ENCODE measurements at places on chromosomes 13 and 19.
A peak's percentile ranks its signal among the peaks of the same experiment; 100 is the strongest.

DNA sequence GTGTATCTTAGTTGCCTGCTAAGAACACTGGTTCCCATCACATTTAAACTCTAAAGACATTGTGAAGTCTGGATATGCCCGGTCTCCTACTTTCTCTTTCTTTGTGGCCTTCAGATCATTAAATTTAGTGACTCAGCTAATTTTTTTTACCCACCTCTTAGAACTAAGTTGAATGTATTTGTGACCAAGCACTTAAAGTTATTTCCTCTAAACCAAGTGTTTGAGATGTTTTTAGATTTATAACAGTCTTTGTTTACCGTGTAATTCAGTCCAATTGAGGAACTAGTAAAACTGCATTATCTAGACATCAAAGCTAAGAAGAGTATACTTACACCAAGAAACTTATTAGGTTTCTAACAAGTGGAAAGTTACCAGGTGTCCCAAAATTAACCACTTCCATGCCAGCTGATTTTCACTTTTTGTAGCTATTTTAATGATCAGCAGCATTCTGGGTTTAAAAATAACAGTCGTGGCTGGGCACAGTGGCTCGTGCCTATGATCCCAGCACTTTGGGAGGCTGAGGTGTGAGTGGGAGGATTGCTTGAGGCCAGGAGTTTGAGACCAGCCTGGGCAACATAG lies 53.1 kb downstream of the ARHGAP35 start:
- no peak for DNase-seq

DNA sequence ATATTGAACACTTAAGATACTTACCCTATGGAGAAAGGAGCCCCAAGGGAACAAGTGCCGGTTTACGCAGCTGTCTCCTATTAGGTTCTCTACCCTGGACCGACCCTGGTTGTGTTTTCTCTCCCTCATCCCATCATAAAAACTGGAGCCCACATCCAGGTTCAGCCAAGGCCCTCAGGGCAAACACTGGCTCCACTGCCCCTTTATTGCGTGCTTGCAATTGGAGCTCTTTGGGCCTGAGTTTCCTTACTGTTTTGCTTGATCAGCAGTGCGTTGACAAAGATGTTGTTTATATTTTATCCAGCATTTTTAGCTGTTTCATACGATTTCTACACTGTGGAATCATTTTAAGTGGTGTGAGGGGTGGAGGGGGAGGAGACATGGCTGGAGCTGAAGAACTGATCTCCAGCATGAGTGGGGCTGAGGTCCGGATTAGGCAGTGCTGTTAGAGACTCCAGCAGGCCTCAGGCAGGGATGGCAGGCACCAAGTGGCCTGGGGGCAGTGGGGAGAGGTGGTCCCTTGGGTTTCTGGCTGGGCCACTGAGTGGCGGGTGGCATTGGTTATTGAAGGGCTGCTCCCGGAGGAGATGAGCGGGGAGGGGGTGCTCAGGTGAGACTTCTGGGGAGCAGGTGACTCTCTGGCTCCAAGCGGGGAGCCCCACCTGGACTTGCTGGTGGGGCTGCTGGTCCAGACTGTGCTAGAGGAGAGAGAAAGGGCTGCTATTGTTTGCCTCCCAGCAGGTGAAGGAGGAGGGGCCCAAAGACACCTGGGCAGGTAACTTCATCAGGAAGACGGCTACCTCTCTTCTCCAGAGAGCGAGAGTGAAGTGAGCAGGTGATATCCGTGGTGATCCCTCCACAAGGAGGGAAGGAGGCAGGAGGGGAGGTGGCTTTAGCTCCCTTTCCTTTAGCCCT lies 62.4 kb upstream of the RNF113B start:
- DNase-seq, result no peak

- DNase-seq, result no peak
These were observed 427.9 kb downstream of the ZNF536 start for GRCh38 chr19:30799865-30800755.

- DNase-seq, result no peak
These were observed 194.6 kb downstream of the POSTN start for GRCh38 chr13:37403776-37404527.

DNA sequence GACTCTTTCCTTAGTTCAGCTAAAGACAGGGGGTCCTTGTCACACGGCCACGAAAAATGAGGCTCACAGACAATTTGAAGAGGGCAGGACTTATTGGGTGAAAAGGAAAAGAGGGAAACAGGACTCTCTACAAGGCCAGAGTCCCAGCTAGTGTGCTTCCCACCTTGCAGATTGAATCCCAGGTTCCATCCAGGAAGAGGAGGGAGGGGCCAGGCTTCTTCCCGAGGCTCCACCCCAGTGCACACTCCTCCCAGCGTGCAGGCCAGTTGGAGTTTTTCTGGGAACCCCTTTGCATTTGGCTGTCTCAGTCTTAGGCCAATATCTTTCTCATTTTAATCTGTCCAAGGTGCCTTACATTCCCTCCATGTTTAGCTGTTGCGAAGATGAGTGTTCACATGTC lies 106.8 kb downstream of the DNAJC3 start:
- no peak for DNase-seq

GRCh38 chr13:99335603-99336002 lies 28.4 kb upstream of the GPR183 start:
- no peak for DNase-seq

DNA sequence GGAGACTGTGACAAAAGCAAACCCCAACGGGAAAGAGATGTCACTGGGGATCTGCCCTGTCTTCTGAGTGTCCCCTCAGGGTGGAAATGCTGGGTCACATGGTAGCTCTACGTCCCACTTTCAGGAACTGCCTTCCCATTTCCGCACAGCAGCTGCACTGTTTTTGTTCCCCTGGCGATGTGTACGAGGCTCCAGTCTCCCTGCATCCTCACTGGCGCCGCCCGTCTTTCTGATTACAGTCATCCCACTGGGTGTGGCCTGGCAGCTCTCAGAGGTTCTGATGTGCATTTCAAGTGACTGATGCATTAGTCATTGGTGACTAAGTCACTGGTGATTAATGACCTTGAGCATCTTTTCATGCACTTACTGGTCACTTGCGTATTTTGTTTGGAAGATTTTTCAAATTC lies 21.2 kb downstream of the PCID2 start:
- peak; percentile 98 for DNase-seq

GRCh38 chr13:31846961-31847752 lies 107.8 kb downstream of the RXFP2 start:
- no peak for DNase-seq

- DNase-seq, result no peak
These were observed 37.1 kb downstream of the MYO9B start for GRCh38 chr19:17112700-17113099.

DNA sequence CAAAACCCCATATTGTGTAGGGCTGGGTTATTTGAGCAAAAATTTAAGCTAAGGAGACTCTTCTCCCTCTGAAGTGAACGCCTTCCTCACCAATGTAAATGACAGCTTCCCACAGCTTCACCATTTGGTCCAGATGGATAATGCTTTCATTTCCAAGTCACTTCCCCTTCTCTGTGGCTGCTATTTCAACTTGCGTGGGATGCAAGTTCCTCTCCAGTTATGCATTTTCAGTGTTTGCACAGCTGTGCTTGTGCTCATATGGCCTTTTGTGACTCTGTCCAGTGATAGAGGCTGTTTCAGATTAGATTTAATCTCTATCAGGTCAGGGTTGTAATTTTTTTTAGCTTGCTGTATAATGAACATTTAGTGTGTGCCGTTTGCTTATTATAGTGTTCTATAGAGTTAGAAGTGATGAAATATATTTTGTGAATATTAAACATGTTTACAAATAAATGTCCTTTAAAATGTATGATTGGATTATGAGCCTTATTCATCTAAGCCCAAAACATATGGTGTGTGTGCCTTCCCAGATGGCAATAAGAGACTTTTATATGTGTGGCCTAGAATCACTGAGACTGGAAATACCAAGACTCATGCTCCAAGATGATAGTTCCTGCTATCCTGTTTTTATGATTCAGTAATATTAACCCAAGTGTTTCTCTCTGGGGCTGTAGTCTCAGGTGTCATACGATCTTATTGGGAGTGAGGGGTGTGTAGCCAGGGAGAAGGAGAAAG lies 86.6 kb downstream of the TNFRSF19 start:
- DNase-seq, result no peak

- no peak for DNase-seq
These were observed 70.0 kb downstream of the KCTD15 start for GRCh38 chr19:33866696-33867095.

GRCh38 chr19:1833540-1833939 lies 14.7 kb downstream of the REXO1 start:
- DNase-seq, result no peak

GRCh38 chr19:32178401-32178800 lies 167.0 kb upstream of the ZNF507 start:
- DNase-seq, result no peak

GRCh38 chr19:39817888-39818561 lies 15.9 kb downstream of the DYRK1B start:
- DNase-seq, result peak; percentile 24

DNA sequence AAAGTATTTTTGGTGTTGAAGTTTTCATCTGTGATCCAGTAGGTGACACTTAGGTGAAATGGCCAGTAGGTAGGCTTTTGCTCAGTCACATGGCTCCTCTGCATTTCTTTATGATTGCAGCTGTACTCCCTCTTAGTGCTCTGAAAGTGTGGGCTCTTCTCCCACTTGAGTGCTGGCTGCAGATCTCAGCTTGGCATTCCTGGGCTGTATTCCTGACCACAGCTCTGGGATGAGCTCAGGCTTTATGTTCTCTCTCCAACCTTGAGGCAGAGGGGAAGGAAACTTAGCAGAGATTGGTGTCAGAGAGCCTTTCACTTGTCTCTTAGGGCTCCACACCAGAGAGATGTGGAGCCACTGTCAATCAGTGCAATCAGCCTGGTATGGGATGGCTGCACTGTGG lies 254.3 kb downstream of the NDFIP2 start:
- no peak for DNase-seq

GRCh38 chr19:49019242-49019932 lies 2.5 kb upstream of the LHB start:
- DNase-seq, result peak; percentile 84

- DNase-seq, result no peak
These were observed 221.3 kb downstream of the MYO16 start for GRCh38 chr13:108850691-108851090.

DNA sequence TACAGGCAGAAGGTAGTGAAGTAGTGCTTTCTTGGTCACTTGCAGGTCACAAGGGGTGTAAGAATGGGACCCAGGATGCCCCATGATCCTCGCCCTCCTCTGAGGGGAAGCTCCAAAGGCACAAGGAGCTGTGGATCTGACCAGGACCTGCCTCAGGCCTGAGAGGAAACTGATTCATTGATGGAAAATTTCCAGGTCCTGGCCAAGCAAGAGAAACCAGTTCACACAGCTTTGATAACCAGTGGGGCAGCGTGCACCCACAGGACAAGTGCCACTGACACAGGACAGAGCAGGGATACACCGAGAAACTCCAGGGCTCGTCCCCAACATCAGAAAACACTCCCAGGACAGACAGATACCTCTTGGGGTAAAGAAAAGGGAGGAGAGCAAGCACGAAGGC lies 177.1 kb downstream of the RBM26 start:
- no peak for DNase-seq

DNA sequence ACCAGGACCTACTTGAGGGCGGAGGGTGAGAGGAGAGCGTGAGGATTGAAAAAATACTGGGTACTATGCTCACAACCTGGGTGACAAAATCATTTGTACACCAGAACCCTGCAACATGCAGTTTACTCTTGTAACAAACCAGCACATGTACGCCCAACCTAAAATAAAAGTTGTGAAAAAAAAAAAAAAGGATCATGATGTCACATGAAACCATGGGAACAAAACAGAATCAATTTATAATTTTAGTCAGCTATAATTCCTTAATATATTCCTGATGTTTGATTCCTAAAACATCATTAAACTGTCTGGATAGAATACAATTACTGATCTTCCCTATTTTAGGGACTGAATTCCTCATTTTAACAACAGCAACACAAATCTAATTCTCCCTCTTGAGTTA lies 160.6 kb upstream of the SPRY2 start:
- no peak for DNase-seq

GRCh38 chr13:109810761-109811510 lies 24.6 kb upstream of the IRS2 start:
- DNase-seq, result no peak

GRCh38 chr19:1794424-1795172 lies 17.5 kb downstream of the ATP8B3 start:
- no peak for DNase-seq

DNA sequence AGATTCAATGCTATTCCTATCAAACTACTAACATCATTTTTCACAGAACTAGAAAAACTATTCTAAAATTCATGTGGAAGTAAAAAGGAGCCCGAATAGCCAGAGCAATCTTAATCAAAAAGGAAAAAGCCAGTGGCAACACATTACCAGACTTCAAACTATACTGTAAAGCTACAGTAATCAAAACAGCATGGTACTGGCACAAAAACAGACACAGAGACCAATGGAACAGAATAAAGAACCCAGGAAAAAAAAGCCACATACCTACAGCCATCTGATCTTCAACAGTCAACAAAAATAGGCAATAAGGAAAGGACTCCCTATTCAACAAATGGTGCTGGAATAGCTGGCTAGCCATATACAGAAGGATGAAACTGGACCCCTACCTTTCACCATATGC lies 10.4 kb upstream of the SOHLH2 start:
- no peak for DNase-seq

DNA sequence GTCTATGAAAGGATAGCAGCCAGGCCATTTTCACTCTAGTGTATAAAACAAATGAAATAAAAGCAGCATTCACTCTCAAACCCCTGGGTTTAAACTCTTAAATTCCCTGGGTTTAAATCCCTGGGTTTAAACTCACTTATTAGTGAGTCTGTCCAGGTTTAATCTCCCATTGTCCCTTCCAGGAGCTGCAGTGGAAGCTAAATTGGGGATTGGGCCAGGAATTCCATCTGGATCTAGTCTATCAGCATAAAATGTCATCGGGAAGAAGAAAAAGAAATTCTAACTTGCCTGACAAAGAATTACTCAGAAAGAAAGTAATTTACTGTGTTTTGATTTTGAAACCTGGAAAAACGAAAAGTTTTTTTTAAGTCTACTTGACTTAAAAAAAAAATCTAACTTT lies 54.8 kb downstream of the FRY start:
- DNase-seq, result no peak

GRCh38 chr13:37495046-37495445 lies 103.5 kb downstream of the POSTN start:
- no peak for DNase-seq

- DNase-seq, result no peak
These were observed 121.8 kb downstream of the KCTD12 start for GRCh38 chr13:76764429-76764828.

DNA sequence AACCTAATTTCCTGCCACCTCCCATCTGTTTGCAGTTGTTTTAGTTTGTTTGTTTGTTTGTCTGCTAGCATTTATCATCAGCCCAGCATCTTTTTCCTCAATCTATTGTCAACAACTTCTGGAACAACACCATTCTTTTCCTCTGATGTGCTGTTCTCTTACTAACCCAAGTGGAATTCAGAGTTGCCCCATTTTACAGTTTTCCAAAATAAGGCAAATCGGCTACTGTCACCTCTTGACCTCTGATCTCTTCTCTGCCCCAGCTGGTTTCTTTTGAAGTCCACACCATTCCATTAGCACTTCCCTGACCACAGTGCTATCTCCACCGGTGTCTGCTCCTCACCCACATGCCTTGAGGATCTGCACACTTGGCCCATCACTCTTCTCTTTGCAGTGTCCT lies 102.4 kb downstream of the EFNB2 start:
- no peak for DNase-seq

GRCh38 chr19:45492627-45493470 lies 4.0 kb downstream of the RTN2 start:
- DNase-seq, result no peak
